ENCODE measurements at places on chromosomes 12 and 14. TPM values are rescaled to one million over a fixed set of nuclear protein-coding genes. Genes with fewer than 3 reads are reported as not detected.
A peak's percentile ranks its signal among the peaks of the same experiment; 100 is the strongest.

HOXC12 gene
- not detected for total RNA-seq

GRCh38 chr12:24177889-24178288, 228.4 kb upstream of the SOX5 start:
- H3K36me3 ChIP-seq, result no peaks in the 10 kb centered on the region
- H3K27ac ChIP-seq, result no peak overlapping the region

CISTR gene
- total RNA-seq, result not detected

ARMH4 gene
- not detected for total RNA-seq

GRCh38 chr12:67811437-67812361, 163.2 kb downstream of the DYRK2 start:
- no peaks in the 10 kb centered on the region for H3K4me1 ChIP-seq
- H3K27me3 ChIP-seq, result no peaks in the 10 kb centered on the region
- no peak for DNase-seq
- H3K27ac ChIP-seq, result no peak overlapping the region
- no peak overlapping the region for H3K4me3 ChIP-seq

IAPP gene
- total RNA-seq, result not detected

ENDOU gene
- not detected for total RNA-seq

GRCh38 chr12:2687726-2688125, 107.0 kb upstream of the FKBP4 start:
- no peak overlapping the region for H3K4me3 ChIP-seq
- peaks cover 30% of the 10 kb centered on the region for H3K4me1 ChIP-seq
- no peak for DNase-seq
- H3K36me3 ChIP-seq, result peaks cover 3% of the 10 kb centered on the region
- no peak overlapping the region for H3K27ac ChIP-seq

BAZ1A gene
- 75.0 TPM for total RNA-seq

DNA sequence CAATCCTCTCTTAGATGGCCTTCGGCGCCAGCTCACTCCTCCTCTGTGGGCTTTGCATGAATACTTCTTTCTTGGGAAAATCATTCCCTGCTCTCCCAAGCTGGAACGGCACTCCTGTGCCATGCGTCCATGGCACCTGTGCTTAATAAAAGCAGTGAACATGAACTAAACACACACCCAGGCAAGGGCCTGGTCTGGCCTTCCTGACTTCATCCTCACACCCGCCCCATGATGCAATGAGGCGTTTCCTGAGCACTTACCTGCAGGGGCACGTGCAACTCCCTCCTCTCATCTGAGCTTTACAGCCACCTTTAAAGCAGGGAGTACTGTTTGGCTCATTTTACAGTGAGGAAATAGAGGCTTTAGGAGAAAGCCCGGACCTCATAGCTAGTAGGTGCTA, 219.8 kb downstream of the SLC41A2 start:
- peak overlapping the region; percentile 40 for H3K4me3 ChIP-seq
- H3K36me3 ChIP-seq, result peaks cover 11% of the 10 kb centered on the region
- peak overlapping the region; percentile 75 for H3K27ac ChIP-seq
- no peak for DNase-seq
- H3K4me1 ChIP-seq, result peaks cover 88% of the 10 kb centered on the region

DNA sequence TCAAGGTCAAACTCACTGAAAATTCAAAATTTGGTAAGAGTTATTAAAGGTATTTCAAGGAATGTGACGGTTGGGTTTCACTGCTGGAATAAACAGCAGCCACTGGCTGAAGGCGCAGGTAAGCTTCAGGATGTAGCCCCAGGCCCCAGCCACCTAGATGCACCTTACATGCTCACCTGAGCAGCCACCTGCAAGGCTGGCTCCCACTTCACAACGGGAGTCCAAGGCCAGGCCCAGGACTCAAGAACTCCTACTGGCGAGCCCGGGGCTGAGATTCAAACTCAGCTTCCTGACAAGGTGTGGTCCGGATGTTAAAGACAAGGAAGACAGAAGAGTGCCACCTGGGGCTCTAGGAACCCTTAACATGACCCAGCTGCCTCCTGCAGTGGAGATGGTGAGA, 78.4 kb downstream of the ITPK1 start:
- H3K4me3 ChIP-seq, result no peak overlapping the region
- no peaks in the 10 kb centered on the region for H3K27me3 ChIP-seq
- no peak overlapping the region for H3K27ac ChIP-seq
- no peaks in the 10 kb centered on the region for H3K36me3 ChIP-seq
- no peak for DNase-seq

DNA sequence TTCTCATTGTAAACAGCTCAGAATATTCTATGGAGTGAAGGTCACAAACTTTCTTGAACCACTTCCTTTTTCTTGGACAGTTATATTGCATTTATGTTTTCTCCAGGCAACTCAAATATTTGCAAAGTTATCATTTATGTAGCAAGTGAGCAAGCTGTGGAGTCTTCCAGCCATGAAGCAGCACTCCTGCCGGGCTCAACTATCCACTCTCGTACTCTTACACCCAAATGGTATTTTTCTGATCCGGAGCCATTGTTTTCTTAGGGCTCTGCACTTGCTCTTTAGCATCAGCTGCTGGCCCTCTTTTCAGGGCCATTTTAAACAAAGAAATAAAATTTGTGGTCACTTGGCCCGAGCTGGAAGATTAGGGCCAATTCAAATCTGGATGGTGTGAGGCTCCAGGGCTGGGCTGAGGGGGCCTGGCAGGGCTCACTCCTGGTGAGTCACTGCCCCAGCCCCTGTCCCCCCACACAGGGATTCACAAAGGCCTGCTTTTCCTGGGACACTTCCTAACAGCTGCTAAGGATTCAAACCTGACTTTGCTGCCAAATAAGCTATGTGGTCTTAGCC, 19.7 kb downstream of the SYNE3 start:
- peak overlapping the region; percentile 94 for H3K27ac ChIP-seq
- no peaks in the 10 kb centered on the region for H3K27me3 ChIP-seq
- peak overlapping the region; percentile 53 for H3K4me3 ChIP-seq
- peaks cover 62% of the 10 kb centered on the region for H3K4me1 ChIP-seq
- H3K36me3 ChIP-seq, result peaks cover 25% of the 10 kb centered on the region
- no peak for DNase-seq

DNA sequence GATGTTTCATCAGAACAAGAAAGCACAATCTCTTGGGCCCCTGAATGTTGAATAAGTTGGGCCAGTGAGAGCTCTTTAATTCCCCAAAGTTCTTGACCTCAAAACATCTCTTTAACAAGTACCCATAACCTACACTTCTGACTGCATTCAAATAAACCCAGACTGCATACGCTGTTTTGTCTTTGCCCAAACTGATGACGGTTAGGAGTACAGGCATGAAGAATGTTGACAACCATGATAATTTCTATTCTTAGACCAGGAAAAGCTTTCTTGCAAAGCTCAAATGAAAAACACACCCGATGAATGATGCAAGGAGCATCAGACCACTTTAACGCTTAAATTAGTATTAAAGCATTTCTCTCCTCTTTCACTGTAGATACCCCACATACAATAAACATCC, 11.7 kb upstream of the RAB3IP start:
- H3K27ac ChIP-seq, result no peak overlapping the region
- no peaks in the 10 kb centered on the region for H3K4me1 ChIP-seq
- no peak overlapping the region for H3K4me3 ChIP-seq
- DNase-seq, result no peak
- H3K27me3 ChIP-seq, result peaks cover 19% of the 10 kb centered on the region

DNA sequence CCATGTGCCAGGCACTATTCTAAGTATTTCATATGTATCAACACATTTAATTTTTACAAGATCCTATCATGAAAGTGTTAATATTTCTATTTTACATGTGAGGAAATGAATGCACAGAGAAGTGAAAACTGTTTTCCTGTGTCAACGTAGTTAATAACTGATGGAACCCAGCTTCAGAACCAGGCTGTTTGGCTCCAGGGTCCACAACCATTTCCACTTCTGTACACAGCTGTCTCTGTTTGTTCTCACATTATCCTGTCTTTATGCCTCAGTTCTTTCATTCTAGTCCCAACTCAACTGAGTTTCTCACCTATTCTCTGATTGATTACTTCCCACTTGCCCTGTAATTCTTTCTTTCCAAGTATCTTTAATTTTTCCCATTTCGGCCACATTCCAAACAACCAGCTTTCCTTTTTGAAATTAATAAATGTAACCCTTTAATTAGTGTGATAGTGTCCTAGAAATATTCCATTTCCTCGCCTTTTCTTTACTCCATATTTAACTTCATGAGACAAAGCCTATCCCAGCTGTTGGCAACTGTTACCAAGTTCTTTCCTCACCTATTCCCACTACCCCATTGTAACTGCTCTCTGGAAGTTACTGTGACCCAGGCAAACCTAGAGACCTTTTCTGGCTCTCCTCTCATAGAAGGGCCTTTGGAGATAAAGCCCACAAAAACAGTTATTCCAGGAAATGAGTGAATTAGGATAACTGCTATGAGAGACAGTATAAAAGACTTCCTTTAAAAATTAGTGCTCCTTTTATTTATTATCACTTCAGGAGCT, 218.7 kb downstream of the RASSF9 start:
- no peaks in the 10 kb centered on the region for H3K27me3 ChIP-seq
- H3K36me3 ChIP-seq, result no peaks in the 10 kb centered on the region
- H3K4me3 ChIP-seq, result no peak overlapping the region
- DNase-seq, result no peak
- H3K4me1 ChIP-seq, result no peaks in the 10 kb centered on the region
- H3K27ac ChIP-seq, result no peak overlapping the region

- H3K27me3 ChIP-seq, result no peaks in the 10 kb centered on the region
- peaks cover 42% of the 10 kb centered on the region for H3K4me1 ChIP-seq
- DNase-seq, result no peak
Observed at GRCh38 chr12:121781484-121781997, 11.9 kb downstream of the RHOF start.

- no peaks in the 10 kb centered on the region for H3K36me3 ChIP-seq
- DNase-seq, result no peak
- H3K27ac ChIP-seq, result no peak overlapping the region
Observed at GRCh38 chr14:37247791-37248461, 50.2 kb downstream of the MIPOL1 start.

GYS2 gene
- total RNA-seq, result 0.16 TPM

KRT85 gene
- total RNA-seq, result not detected

GRCh38 chr12:111429828-111430432, 24.2 kb downstream of the SH2B3 start:
- H3K27me3 ChIP-seq, result no peaks in the 10 kb centered on the region
- H3K4me3 ChIP-seq, result peak overlapping the region; percentile 76
- peak overlapping the region; percentile 96 for H3K27ac ChIP-seq
- H3K36me3 ChIP-seq, result peaks cover 17% of the 10 kb centered on the region
- peak; percentile 73 for DNase-seq

OVCH1 gene
- not detected for total RNA-seq

CLEC6A gene
- total RNA-seq, result not detected

TMEM233 gene
- total RNA-seq, result not detected

GALNT16 gene
- total RNA-seq, result 0.02 TPM

MMP17 gene
- 0.39 TPM for total RNA-seq

ADAM21 gene
- total RNA-seq, result not detected

SPTB gene
- total RNA-seq, result not detected

RPS6KA5 gene
- 16.7 TPM for total RNA-seq

GRCh38 chr12:34377243-34378035, 355.1 kb downstream of the ALG10 start:
- H3K36me3 ChIP-seq, result no peaks in the 10 kb centered on the region
- no peaks in the 10 kb centered on the region for H3K27me3 ChIP-seq
- DNase-seq, result no peak
- no peak overlapping the region for H3K4me3 ChIP-seq

DNA sequence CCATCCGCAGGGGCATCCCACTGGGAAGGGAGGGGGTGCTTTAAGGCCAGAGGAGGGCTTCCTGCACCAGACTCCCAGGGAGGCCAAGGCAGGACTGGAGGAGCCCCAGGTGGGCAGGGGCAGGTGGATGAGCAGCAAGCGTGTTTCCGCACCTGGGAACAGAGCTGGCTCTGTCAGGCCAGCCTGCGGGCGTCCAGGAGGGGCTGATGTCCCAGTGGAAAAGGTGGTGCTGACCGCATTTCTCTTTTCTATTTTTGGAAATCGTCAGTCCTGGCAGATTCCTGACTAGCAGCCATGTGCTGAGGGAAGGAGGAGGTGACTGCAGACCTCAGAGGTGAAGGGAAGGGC, 27.2 kb downstream of the CHGA start:
- no peak overlapping the region for H3K27ac ChIP-seq
- no peaks in the 10 kb centered on the region for H3K4me1 ChIP-seq
- H3K4me3 ChIP-seq, result no peak overlapping the region
- no peaks in the 10 kb centered on the region for H3K27me3 ChIP-seq
- no peaks in the 10 kb centered on the region for H3K36me3 ChIP-seq

GRCh38 chr12:47186246-47186645, 106.5 kb upstream of the AMIGO2 start:
- no peaks in the 10 kb centered on the region for H3K27me3 ChIP-seq
- peaks cover 35% of the 10 kb centered on the region for H3K4me1 ChIP-seq
- no peak overlapping the region for H3K27ac ChIP-seq

- no peak for DNase-seq
- no peak overlapping the region for H3K27ac ChIP-seq
- H3K4me3 ChIP-seq, result no peak overlapping the region
Observed at GRCh38 chr14:68278576-68279436, 459.2 kb downstream of the RAD51B start.

DNA sequence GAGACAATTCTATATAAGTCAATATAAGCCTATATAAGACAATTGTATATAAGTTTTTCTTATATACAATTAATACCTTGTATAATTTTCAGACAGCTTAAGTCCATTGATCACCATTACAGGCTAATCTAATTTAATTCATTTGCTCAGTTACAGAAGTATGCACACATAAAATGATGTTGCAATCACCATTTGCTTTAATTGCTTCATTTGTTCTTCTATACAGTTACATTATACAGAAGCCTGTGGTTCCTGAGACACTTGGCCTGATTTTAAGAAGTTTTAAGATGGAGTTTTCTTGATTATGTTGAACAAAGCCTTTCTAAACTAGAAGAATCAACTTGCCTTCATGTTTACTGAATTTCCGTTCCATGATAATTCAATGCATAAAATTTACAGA, 314.6 kb upstream of the PDE3A start:
- H3K27ac ChIP-seq, result no peak overlapping the region
- no peaks in the 10 kb centered on the region for H3K36me3 ChIP-seq
- DNase-seq, result no peak
- H3K27me3 ChIP-seq, result no peaks in the 10 kb centered on the region
- no peak overlapping the region for H3K4me3 ChIP-seq

FAM234B gene
- 6.6 TPM for total RNA-seq

DNA sequence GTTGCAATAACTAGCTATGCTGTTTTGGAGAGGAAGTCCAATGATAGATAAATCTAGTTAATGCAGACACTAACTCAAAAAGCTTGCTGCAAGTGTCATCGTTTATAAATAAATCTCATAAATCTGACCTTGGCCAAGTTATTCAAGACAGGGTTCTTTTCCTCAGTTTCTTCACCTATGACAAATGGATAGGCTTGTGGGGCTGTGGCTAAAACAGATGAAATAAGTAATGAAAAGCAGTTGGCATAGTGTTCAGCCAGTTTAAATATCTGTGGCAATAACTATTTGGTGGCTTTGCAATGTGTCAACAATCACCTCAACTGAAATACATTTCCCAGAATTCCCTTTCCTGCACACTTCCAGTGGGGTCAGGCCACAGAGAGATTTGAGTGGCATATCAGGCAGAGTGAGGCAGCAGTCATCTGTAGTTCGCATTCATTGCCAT, 169.9 kb downstream of the DYRK2 start:
- H3K4me1 ChIP-seq, result no peaks in the 10 kb centered on the region
- H3K27me3 ChIP-seq, result peaks cover 2% of the 10 kb centered on the region
- no peak for DNase-seq
- H3K4me3 ChIP-seq, result no peak overlapping the region
- H3K27ac ChIP-seq, result no peak overlapping the region
- H3K36me3 ChIP-seq, result no peaks in the 10 kb centered on the region

- peaks cover 4% of the 10 kb centered on the region for H3K36me3 ChIP-seq
- H3K27me3 ChIP-seq, result no peaks in the 10 kb centered on the region
- H3K27ac ChIP-seq, result no peak overlapping the region
- H3K4me1 ChIP-seq, result peaks cover 26% of the 10 kb centered on the region
Observed at GRCh38 chr12:118361889-118362288, 10.8 kb downstream of the TAOK3 start.

CDKN3 gene
- total RNA-seq, result 36.5 TPM

All from activated T-helper 1 cell treated with anti-CD3 and anti-CD28 coated beads, Interleukin-12 subunit alpha, Interleukin-12 subunit beta, Interleukin-2, Interleukin-4 antibody, amounts not matched to agents 30 ng/mL and 10 ng/mL and 1 ng/mL, durations not matched to agents 14 hours and 24 hours and 36 hours (primary cell).